ENCODE measurements at places on chromosomes 3 and 15. TPM values are rescaled to one million over a fixed set of nuclear protein-coding genes. Genes with fewer than 3 reads are reported as not detected.

Gene CCDC54
- total RNA-seq, result not detected

DNA sequence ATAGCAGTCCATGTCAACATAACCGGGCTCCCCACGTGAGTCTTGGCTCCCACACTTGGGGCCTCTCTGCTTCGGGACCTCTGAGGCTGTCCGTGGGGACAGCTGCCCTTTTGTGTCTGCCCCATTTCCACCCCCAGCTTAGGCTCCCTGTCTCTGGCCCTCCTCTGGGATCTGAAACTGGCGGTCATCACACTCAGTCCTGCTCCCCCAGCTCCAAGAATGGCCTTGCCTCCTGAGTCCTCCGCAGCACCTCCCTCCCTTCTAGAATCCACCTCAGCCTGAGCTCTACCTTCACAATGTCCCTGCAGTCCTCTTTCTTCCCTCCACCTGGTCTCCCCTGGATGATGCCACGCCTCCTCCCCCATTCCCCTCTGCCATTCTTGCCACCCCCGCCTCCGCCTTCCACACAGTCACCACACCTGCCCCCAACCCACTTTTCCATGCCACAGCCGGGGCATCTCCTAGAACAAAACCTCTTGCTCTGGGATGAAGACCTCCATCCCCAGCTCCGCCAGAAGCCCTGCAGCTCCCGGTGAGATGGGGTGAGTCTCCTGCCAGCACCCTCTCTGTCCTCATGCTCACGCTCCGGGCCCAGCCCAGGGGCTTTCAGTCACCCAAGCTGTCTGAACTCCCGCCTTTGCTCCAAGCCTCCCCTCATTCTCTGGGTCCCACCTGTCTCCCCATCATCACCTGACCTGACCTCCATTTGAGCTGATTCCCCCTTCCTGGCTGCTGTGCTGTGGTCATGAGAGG is 7.0 kb upstream of the ZXDC start:
- DNase-seq, result no peak

- no peak for DNase-seq
Observed at GRCh38 chr3:51031666-51032065, 353.4 kb upstream of the MANF start.

DNA sequence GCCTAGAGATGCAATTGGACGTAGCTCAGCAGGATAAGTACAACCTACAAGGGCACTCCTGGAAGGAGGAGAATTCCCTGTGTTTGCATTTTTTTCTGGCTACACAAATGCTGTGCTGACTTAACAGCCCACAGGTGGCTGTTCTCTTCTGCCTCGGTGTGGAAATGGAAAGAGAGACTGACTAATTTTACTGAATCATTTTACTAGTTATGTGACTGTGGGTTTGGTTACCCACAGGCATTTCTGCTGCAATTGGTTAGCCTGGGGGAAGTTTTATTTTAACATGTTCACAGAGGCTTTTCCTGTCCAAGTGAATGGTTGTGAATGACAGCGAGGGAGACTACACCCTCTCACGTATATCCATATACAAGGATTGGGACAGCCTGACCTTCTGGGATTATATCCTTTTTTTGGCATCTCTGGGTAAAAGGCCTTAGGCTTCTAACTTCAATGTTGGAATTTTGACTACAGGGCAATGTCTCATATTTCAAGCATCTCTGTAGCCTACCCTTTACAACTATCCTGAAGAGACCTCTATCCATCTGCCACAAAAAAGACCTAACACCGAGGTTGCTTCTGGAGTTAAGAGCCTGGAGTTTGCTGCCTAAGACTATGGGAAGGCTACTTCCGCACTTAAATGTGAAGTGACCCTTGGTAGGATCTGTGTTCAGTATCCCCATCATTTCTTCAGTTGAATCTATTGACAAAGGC is 67.2 kb upstream of the TP63 start:
- DNase-seq, result peak; percentile 99

DNA sequence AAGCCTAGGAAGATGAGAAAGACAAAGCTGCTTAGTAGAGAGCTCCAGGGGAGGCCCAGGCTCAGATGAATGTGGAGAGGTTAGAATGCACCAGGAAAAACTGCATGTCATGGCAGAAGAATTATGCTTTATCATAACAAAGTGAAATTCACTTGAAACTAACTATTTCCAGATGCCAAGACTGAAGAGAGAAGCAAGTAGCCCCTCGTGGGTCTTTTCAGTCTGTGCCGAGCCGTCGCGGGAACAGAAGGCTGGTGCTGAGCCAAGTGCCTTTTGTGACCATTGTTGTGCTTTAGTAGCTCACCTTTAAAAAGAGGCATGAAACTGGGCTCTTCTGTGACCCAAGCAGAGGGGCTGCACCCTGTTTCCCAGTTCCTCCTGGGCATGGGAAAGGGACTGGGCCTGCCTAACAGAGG is 73.2 kb downstream of the CHDH start:
- DNase-seq, result no peak

DNA sequence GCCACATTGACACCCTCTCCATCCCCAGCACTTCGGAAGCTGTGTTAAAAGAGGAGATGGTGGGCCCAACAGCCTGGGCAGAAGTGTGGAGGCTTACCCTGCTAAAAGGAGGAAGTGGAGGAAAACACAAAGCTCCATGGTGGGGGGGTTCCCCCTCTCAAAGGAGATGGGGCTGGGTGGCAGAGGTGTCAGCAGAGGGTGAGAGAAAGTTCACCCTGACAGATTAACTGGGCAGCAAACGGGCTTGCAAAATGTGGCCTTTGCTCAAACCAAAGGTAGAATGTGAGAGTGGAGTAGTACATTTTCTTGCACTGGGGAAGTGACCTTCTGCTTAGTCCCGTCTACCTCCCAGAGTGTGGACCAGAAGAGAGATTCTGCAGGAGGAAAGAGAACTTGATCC is 44.7 kb downstream of the MYO1E start:
- DNase-seq, result no peak

- no peak for DNase-seq
Observed at GRCh38 chr3:23480329-23480714, 277.2 kb downstream of the UBE2E2 start.

DNA sequence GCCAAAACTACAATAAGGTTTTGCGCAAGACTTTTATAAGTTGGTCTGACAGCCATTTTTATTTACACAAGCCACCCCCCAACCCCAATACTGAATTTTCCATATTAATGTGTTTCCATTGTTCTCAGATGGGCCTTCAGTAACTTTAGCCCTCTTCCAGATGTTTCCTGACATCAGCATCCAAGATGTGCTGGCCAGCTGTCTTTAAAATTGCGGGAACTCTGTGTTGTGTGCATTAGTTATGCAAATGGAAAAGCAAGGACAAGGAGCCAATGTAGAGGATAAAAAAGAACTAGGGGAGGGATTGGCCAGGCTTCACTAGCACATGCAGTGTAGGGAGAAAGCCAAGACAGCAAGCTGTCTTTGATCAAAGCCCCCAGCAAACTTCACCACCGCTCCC is 45.4 kb downstream of the COMMD2 start:
- peak; percentile 37 for DNase-seq

Gene PLXNA1
- total RNA-seq, result 44.0 TPM

GRCh38 chr3:127598841-127599570 is 795 bp downstream of the MCM2 start:
- no peak for DNase-seq

DNA sequence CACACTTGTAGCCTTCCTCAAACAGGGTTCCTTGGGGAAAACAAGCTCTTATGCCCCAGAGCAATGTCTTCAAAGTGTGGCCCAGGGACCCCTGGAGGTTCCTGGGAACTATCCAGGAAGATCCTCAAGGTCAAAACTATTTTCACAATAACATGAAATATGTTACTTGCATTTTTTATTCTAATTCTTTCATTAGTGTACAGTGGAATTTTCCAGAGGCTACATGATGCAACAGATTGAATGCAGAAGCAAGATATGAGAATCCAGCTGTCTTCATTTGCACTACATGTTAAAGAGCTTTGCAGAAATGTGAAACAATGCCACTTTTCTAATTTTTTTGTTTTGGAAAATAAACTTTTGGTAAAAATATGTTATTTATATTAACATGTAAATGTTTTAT is 190.9 kb downstream of the SLC9A9 start:
- no peak for DNase-seq

GRCh38 chr3:169432708-169433432 is 230.6 kb downstream of the MECOM start:
- no peak for DNase-seq

Gene ZNF621
- 10.8 TPM for total RNA-seq

DNA sequence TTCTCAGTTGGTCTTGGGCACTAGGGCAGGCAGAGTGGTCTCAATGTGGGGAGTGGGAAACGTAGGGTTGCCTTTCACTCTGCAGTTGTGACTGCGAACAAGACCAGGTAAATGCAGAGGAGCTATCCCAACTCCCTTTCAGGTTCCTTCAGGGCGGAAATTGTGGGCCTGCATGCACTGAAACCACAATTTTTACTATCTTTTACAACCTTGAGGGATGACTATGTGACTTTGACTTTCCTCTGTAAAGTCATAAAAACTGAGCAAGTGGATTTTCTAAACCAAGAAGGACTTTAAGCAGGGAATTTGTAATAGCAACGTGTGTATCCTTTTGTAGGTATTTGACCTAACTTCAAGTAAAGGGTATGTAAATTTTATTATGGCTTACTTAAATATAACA is 171.4 kb upstream of the CADPS start:
- no peak for DNase-seq

DNA sequence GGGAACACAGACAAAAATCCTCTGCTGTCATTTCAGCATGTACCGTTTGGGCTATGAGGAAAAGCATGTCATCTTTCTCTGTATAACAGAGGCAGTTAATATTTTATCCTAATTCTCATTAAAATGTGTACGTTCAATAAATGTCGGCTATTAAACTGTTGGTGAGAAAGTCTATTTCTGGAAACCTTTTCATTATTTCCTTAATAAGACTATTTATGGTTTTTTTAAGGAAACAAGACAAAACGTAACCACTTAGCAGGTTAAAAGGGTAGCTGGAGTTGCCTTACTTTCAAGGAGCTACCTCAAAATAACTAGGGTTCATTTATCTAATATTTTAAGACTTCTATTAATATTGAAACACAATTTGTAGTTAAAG is 1.8 kb upstream of the STT3B start:
- no peak for DNase-seq

GRCh38 chr3:133880886-133881455 is 14.7 kb downstream of the RAB6B start:
- no peak for DNase-seq

- DNase-seq, result peak; percentile 83
Observed at GRCh38 chr15:33068007-33068481, 126.5 kb downstream of the FMN1 start.

DNA sequence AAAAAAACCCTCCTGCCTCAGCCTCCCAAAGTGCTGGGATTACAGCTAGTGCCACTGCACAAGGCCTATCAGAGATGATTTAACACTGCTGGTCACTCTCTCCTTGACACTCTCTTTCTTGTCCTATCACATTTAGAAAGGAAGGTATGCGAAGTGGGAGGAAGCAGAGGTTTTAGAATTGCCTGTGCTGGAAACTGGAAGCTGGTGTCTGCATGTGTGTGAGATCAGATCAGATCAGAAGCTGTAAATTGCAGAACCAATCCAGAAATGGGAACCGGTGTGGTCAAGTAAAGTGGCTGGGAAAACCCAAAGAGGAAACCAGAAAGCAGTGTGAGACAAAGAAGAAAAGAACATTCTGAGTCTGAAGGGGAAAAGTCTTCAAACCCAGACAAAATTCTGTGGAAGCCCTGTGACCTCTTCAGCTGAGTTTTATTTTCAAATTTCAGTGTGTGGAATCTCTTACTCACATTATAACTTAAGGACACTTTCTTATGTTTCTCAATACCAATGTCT is 2.8 kb downstream of the EFHB start:
- no peak for DNase-seq

Gene SPATA12
- not detected for total RNA-seq

- no peak for DNase-seq
Observed at GRCh38 chr3:15458212-15458780, 30.9 kb downstream of the EAF1 start.

Gene GOLGA6L26
- total RNA-seq, result not detected

Gene CILP
- total RNA-seq, result not detected

DNA sequence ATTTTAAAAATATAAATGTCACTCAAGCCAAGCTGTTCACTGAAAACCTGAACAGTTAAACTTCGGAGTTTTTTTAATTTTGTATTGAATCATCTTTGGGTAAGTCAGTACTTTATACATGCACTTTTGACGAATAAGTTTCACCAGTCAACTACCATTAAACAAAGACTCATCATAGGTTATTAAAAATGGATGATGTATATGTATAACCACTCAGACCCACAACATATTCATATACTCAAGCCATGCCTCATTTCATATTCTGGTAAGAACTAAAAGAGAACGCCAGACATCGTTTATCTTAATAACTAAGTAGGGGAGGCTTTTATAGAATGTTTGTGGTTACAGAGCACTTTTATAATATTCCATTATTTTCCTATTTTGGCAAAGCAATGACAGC is 18.3 kb downstream of the MSL2 start:
- DNase-seq, result no peak

Gene CXCR6
- total RNA-seq, result not detected

DNA sequence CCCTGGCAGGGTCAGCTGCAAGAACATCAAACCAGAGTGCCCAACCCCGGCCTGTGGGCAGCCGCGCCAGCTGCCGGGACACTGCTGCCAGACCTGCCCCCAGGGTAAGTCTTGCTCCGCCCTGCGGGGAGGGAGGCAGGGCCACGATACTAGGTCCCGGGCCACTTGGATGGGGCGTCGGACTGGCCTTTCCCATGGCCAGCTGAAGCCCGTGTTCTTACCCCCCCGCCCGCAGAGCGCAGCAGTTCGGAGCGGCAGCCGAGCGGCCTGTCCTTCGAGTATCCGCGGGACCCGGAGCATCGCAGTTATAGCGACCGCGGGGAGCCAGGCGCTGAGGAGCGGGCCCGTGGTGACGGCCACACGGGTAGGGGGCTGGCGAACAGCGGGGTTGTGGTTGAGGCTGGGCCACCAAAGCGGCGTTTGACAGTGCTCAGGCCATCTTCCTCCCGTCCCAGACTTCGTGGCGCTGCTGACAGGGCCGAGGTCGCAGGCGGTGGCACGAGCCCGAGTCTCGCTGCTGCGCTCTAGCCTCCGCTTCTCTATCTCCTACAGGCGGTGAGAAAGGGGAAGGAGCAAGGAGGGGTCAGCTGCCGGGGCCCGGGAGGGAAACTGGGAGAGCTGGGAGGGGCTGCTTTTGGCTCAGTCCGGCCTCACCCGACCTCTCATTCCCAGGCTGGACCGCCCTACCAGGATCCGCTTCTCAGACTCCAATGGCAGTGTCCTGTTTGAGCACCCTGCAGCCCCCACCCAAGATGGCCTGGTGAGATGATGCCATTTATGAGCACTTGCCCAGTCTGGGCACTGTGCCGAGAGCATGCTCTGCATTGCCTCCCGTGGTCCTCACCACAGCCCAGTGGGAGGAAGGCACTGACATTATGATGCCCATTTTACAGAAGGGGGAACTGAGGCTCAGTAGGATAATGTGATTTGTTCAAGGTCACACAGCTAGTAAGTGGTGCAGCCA is 1.7 kb downstream of the CHRD start:
- DNase-seq, result no peak

GRCh38 chr3:185176750-185177359 is 24.0 kb upstream of the C3orf70 start:
- peak; percentile 44 for DNase-seq

GRCh38 chr3:22977042-22977441 is 226.1 kb upstream of the UBE2E2 start:
- no peak for DNase-seq

Measured in RPMI7951 (cell line).